ENCODE measurements at places on chromosomes 7 and 10.

- H3K4me3 ChIP-seq = no peak overlapping the region
- H3K27ac ChIP-seq = no peak overlapping the region
- no peak for DNase-seq
- peaks cover 7% of the 10 kb centered on the region for H3K4me1 ChIP-seq
Observed at GRCh38 chr10:131084791-131085090, 226.8 kb downstream of the TCERG1L start.

DNA sequence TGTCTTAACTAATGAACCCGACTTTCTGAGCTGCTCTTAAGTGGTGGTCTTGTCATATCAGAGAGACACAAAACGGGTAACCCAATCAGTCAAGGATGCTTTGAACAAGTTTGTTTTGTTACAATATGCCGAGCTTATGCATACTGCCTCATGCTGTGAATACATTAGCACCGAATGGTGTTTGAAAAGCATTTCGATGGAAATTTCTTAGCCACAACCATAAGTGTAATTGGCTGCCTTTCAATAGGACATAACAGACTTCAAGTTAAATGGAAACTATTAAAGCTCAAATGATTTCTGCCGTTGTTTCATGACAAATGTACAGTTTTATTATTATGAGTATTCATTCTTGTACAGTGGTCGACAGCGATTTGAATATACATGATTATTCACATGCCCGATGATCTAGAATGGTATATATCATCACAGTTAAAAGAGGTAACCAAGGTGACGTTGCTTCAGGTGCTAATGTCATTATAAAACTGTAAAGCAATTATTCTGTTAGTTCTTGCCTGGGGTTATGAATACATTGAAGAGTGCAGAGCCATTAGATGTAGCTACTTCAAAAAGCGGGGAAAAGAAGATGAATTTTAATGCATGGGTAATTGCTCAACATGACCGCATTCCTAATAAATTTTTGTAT, 118.8 kb downstream of the EBF3 start:
- no peaks in the 10 kb centered on the region for H3K4me1 ChIP-seq
- H3K27me3 ChIP-seq = no peaks in the 10 kb centered on the region
- H3K27ac ChIP-seq = no peak overlapping the region
- no peak overlapping the region for H3K4me3 ChIP-seq
- H3K36me3 ChIP-seq = no peaks in the 10 kb centered on the region

- no peaks in the 10 kb centered on the region for H3K4me1 ChIP-seq
- no peak overlapping the region for H3K27ac ChIP-seq
- no peak overlapping the region for H3K4me3 ChIP-seq
- no peaks in the 10 kb centered on the region for H3K36me3 ChIP-seq
Observed at GRCh38 chr7:124712017-124712416, 53.6 kb downstream of the GPR37 start.

DNA sequence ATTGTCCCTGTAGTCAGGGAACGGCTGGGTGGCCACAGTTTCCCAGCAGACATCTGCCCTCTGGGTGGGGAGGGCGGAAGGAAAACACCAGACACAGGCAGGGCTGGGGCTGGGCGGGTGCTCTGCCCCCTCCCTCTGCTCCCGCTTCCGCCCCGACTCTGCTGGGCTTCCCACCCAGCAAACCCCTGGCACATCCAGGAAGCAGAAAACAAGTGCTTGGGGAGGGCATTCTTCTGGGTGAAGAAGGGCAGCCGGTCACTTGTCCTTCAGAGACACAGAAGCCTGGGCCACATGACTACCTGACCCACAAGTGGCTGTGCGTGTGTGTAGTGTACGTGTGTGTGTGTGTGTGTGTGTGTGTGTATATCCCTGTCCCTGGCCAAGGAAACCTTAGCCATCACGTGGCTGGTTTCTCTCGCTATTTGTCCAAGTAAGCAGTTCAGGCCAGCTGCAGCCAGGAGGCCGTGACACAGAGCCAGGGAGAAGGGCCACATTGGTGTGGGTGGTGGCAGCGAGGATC, 77.9 kb downstream of the ZMIZ1 start:
- peaks cover 86% of the 10 kb centered on the region for H3K4me1 ChIP-seq
- H3K36me3 ChIP-seq = no peaks in the 10 kb centered on the region
- no peaks in the 10 kb centered on the region for H3K27me3 ChIP-seq
- no peak overlapping the region for H3K4me3 ChIP-seq
- peak; percentile 97 for DNase-seq
- H3K27ac ChIP-seq = peak overlapping the region; percentile 94

- peaks cover 5% of the 10 kb centered on the region for H3K36me3 ChIP-seq
- no peak for DNase-seq
- H3K27me3 ChIP-seq = no peaks in the 10 kb centered on the region
- no peak overlapping the region for H3K27ac ChIP-seq
- H3K4me1 ChIP-seq = peaks cover 11% of the 10 kb centered on the region
- H3K4me3 ChIP-seq = no peak overlapping the region
Observed at GRCh38 chr10:100377830-100378229, 30.8 kb downstream of the SCD start.

DNA sequence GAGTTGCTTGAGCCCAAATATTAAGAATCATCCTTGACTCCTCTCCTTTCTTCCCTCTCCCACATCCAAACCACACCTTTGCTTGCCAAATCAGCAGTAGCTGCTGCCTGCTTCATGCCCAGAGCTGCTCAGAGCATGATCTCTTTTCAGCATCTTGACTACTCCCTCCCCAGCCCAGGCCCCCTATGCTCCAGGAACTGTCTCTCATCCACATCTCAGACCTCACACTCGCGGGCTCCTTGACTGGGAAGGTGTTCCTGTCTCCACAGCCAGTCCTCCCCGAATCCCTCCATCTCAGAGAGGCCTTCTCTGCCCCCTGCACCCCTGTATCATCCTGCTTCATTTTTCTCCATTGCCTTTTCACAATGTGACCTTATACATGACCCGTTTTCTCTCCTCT, 157.0 kb downstream of the DNAJB6 start:
- no peaks in the 10 kb centered on the region for H3K27me3 ChIP-seq
- no peak for DNase-seq
- no peaks in the 10 kb centered on the region for H3K36me3 ChIP-seq
- H3K4me1 ChIP-seq = no peaks in the 10 kb centered on the region
- no peak overlapping the region for H3K27ac ChIP-seq

GRCh38 chr10:24800861-24801260, 77.2 kb upstream of the ARHGAP21 start:
- no peak for DNase-seq
- H3K4me1 ChIP-seq = no peaks in the 10 kb centered on the region
- no peak overlapping the region for H3K27ac ChIP-seq

GRCh38 chr10:22708772-22709171, 5.6 kb downstream of the PIP4K2A start:
- H3K4me3 ChIP-seq = no peak overlapping the region
- DNase-seq = no peak
- H3K27me3 ChIP-seq = no peaks in the 10 kb centered on the region
- H3K36me3 ChIP-seq = no peaks in the 10 kb centered on the region
- no peak overlapping the region for H3K27ac ChIP-seq
- H3K4me1 ChIP-seq = peaks cover 38% of the 10 kb centered on the region

DNA sequence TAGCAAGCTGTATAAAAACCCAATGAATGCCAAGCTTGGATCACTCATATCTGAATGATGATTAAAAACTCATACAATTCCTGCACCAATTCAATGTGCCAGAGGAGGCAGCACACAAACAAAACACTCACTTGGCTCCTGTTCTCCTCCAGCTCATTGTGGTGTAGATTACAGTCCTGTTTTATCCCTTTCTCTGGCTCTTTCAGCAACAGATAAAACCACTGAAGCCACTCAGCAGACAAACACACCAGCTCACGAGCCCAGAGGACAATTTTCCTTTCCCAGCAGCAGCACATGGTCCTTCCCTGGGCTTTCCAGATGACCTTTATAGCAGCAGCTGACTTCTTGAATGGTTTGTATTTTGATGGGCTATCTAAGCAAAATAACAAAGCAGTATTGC, 107.3 kb upstream of the STARD3NL start:
- no peak overlapping the region for H3K27ac ChIP-seq
- H3K4me3 ChIP-seq = no peak overlapping the region
- H3K4me1 ChIP-seq = no peaks in the 10 kb centered on the region
- DNase-seq = no peak
- H3K27me3 ChIP-seq = no peaks in the 10 kb centered on the region
- no peaks in the 10 kb centered on the region for H3K36me3 ChIP-seq

DNA sequence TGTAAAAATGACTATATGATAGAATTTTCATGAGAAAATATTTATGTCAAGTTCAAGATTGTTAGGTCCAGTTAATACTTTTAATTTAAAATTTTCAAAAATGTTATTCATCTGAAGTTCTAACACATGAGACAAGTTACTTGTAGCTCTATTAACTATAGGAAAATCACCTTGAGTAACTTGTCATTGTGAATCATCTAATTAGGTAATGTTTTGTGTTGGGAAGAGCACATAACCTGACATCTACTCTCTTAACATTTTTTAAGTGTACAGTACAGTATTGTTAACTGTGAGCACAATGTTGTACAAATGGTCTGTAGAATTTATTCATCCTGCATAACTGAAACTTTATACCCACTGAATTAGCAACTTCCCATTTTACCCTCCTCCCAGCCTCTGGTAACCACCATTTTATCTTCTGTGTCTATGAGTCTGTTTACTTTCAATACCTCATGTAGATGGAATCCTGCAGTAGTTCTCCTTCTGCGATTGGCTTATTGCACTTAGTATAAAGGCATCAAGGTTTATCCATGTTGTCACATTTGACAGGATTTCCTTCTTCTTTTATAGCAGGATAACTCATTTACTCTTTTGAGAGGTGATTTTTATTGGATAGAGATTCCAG, 54.6 kb downstream of the ARL4A start:
- H3K27me3 ChIP-seq = no peaks in the 10 kb centered on the region
- H3K36me3 ChIP-seq = no peaks in the 10 kb centered on the region
- H3K27ac ChIP-seq = no peak overlapping the region
- H3K4me1 ChIP-seq = peaks cover 7% of the 10 kb centered on the region

DNA sequence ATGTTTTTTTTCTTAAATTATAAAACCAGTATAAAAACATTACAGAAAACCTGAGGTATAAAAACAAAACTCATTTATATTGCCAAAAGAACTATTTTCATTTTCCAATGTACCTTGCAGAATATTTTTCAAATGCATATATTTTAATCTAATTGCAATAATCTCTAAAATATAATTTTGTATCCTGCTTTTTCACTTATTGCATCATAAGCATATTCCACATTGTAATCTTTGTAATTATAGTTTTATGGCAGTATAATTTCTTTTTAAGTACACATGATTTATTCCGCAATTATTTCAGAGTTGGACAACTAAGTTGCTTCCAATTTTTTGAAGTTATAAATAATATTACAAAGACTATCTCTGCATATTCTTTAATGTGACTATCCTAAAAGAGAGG, 43.7 kb downstream of the SGCE start:
- no peaks in the 10 kb centered on the region for H3K36me3 ChIP-seq
- H3K27me3 ChIP-seq = no peaks in the 10 kb centered on the region

All from thyroid gland (tissue), 4 donors.